ENCODE measurements at places on chromosomes 2 and 18. TPM values are rescaled to one million over a fixed set of nuclear protein-coding genes. Genes with fewer than 3 reads are reported as not detected.
A peak's percentile ranks its signal among the peaks of the same experiment; 100 is the strongest.

- no peak for DNase-seq
These were observed 293.8 kb upstream of the CHAC2 start for GRCh38 chr2:53473775-53474311.

DNA sequence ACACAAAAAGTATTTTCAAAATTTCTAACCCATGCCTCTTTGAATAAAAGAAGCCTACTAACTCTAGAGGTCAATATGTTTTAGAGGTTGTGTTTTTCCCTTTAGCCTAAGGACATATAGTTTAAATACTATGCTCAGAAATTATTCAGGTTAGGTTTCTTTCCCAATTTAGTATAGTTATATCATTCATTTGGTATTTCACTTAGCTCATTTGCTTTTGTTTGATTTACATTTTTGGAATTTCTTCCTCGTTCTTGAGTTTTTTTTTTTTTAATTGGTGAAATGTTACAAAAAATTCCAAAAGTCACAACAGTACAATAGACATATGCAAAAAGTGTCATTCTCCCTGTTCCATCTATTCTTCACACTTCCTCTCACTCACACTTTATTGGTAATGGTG lies 371.3 kb upstream of the TNP1 start:
- no peak for DNase-seq

DNA sequence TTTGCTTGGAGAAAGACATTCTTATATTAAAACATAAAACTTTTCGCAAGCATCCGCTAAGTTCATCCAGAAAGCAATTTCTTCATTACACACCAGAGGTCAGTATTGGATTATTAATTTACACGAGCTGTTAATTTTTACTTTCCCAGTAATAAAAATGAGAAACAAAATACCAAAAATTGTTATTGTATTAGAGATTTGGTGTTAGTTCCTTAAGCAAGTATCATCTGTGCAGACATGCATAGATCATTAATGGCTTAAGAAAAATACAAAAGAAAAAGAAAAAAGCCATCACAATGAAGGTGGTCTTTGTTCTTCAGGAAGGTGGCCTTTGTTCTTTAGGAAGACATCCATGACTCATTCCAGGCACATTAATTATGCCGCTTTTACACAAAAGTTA lies 53.6 kb upstream of the HNMT start:
- no peak for DNase-seq

- DNase-seq: no peak
These were observed 33.2 kb downstream of the RAPH1 start for GRCh38 chr2:203501873-203502272.

The SLC11A1 gene
- 4.8 TPM for total RNA-seq

GRCh38 chr2:80299661-80300060 lies 4.9 kb downstream of the LRRTM1 start:
- DNase-seq: no peak

DNA sequence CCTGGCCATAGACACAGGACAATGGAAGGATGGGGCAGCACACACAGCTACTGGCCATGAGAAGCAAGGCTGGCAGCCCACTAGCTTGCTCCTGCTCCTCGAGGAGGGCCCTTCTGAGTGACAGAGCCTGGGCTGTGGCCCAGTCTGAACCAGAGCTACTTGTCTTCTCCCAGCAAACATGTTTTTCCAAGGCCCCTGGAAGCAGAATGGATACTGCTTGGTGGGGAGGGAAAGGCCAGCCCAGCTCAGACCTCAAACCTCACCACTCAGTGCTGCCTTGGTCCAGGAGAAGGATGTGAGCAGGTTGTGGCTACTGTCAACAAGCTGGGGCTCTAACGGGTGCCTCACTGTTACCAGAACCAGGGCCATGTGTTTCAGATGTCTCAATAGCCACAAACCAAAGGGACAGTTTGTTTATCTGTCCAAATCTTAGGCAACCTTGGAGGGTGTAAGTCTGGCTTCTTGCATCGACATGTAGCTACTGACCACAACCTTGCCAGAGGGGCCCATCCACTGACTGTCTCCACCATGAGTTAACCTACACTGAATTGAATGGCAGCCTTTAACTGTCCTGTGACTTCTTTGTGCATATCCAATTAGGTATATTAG lies 98.6 kb downstream of the TGFA start:
- DNase-seq: no peak

DNA sequence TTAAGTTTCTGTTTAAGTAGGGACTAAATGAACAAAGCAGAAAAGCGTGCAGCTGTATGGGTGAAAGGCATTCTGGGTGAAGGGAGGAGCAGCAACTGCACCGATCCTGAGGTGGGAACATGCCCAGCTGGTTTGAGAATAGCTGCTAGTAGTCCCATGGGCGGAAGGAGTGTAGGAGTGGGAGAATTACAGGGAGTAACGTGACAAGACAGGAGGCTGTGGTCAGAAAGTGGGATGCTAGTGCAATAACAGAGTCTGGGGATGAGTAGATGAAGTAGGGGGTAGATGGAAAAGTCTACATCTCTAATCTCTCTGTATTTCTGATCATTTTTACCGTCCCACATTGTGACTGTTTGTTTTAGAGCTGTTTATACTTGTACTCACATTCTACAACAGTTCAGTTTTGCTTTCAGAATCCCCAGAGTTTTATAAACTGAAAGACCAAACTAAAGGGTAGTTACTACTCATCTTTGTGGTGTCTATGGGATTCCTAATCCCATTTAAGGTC lies 118.9 kb downstream of the LCLAT1 start:
- DNase-seq: no peak

The ACKR3 gene
- 9.1 TPM for total RNA-seq

GRCh38 chr2:136381722-136382633 lies 264.0 kb upstream of the CXCR4 start:
- peak; percentile 71 for DNase-seq

GRCh38 chr2:12861344-12861930 lies 144.7 kb downstream of the TRIB2 start:
- no peak for DNase-seq

DNA sequence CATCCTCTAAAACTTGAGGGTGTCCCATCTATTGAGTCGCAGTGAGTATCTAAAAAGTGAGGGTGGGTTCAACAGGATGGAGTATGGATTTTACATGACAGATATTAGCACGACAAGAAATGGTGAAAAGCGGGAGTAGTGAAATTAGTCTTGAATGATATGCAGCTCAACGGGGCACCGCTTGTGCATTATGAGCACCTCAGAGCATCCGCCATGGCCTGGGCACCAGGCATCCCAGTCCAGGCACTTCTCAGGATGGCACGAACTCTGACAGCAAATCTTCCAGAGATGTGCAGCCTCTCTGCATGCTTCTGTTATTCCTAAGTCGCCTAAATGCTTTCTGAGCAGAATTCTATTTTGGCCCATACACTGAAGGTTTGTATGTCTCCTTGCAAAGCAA lies 57.1 kb downstream of the ZNF516 start:
- DNase-seq: no peak

- no peak for DNase-seq
These were observed 78.9 kb downstream of the GNAL start for GRCh38 chr18:11767935-11768334.

- no peak for DNase-seq
These were observed 69.5 kb downstream of the ARL4C start for GRCh38 chr2:234427081-234428061.

DNA sequence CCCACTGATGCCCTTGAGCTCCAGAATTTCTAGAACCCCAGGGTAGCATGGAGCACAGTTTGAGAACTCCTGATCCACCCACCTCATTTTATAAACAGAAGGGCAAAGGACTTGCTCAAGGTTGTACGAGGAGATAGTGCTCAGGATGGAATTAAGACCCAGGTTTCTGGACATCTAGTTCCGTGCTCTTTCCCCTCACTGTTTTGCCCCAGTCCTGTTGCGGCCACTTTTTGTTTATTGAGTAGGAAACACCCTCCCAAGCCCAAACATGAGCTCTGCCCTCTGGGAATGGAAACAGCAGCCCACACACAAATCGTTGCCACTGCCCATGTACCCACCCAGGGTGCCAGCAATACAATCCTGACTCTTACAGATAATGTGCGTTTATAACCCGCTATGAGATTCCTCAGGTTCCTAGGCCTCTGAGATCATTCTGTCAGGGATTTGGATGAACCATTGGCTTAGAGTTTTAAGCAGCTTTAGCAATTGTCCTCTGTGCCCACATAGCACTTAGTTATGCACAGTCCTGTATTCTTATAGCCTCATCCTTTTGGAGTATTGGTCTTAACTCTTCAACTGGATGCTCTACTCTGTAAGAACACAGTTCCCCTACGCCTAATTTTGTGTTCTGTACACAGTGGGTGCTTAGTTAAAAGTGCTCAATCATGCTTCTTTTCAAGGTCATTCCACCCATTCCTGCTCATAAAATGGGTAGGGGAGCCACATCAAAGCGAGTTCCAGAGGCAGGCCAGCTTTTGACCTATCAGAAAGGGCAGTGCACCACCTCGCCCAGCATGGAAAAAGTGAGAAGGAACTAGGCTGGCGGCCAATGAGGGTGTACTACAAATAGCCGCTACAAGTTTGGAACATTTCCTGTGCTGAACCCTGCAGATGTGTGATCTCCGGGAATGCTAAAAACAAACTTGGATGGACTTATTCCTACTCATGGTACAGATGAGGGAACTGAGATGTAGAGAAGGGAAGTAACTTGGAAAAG lies 60.3 kb upstream of the IGFBP2 start:
- no peak for DNase-seq

The DSC3 gene
- total RNA-seq: 0.14 TPM

The FN1 gene
- 230 TPM for total RNA-seq

DNA sequence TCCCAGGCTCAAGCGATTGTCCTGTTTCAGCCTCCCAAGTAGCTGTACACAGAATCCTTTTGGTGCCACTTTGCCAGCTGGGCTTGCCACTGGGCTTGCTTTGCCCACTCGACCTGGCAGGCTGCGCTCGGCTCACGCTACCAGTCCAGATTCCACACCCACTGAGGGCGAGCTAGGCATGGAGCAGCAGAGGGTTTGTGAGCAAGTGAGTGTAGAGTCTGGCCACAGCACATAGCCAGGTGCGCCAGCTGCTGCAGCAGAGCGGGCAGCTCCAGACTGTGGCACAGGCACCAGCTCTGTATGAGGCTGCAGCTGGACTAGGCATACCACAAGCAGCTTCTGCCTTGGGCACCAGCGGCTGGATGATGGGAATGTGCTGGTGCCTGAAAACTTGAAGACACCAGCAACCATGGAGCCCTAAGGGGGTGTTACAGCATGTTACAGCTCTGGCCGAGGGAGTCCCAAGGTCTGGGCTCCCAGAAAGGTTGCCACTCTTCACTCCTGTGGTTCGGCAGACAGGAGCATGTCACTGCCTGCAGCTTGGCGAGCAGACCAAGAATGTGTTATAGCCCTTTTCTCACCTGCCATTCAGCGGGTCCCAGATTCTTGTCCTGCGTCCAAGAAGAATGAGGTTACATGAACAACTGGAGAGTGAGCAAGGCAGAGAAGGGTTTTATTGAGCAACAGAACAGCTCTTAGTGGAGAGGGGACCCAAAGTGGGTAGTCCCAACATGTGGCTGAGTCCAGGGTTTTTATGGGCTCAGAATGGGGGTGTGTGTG lies 12.9 kb downstream of the SMARCAL1 start:
- no peak for DNase-seq

The SCYGR6 gene
- not detected for total RNA-seq

The C2orf81 gene
- total RNA-seq: not detected

GRCh38 chr2:22449696-22450095 lies 935.3 kb upstream of the KLHL29 start:
- no peak for DNase-seq

Data from transverse colon (tissue), 4 donors.